ENCODE measurements at places on chromosomes 2 and 18.

GRCh38 chr2:30361751-30362394, 85.2 kb upstream of the LCLAT1 start:
- DNase-seq, result no peak

- peak; percentile 44 for DNase-seq
Measured at GRCh38 chr2:10297959-10298531, 4.7 kb upstream of the HPCAL1 start.

- DNase-seq, result no peak
Measured at GRCh38 chr2:44135771-44136170, 32.9 kb upstream of the PPM1B start.

DNA sequence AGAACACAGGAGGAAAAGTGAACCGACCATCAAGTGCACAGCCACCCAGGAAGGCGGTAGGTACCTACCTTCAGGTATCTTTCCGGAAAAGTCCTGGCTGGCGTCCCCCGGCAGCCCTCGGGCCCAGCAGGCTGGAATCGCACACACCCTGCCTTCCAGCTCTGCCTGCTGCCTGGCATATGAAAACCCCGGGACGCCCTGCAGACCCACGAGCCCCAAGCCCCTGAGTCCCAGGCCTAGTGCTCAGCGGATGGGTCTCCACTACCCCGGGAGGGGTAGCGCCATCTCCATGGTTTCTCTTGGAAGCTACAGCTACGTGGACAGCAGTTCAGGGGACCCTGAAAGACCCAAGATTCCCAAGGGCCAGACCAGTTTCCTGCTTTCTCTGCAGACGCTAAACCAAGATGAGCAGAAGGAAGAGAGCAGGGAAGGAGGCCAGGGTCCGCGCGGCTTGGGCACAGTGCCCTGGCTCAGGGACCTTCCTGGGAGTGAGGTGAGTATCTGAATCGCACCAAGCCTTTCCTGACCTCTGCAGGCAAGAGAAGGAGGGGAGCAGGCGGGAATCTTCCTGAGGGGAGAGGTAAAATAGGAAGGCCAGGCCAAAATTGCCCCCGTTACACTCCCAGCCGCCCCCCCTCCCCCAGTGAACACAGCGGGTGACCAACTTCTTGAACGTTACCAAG, 80.4 kb downstream of the ARHGEF4 start:
- DNase-seq, result no peak

DNA sequence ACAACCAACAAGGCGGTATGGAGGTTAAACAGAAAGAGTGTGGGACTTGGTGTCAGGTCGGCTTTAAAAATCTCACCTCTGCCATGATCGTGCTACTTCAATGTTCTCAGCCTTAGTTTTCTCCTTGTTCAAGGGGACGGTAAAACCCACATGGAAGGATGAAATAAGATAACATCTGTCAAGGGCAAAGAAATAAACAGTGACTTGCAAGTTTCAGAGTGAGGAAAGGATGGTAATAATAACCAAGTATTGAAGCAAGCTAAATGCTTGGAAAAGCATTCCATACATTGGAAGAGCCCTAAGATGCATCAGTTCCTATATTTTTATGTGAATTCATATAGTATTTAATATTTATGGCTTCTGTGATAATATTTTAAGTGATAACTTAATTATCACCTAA, 29.8 kb upstream of the LMAN1 start:
- DNase-seq, result no peak

DNA sequence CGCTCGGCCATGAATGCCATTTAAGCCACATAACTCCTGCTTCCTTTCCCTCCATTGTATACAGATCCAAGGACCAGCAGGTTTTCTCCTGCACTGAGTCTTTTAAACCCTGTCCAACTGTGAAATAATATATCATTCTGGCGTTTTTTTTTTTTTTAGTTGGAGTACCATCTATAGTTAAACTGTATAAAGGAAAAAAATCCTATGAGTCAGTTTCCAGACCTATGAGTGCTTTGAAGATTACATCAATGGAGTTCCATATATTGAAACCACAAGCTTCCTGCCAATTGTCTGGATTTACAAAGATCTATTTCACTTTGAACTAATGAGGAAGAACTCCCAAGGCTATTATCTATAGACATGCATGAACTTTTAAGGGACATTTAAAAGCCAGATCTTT, 2.4 kb upstream of the MALT1 start:
- no peak for DNase-seq

GRCh38 chr18:56199580-56200330, 438.6 kb downstream of the TXNL1 start:
- DNase-seq, result no peak

DNA sequence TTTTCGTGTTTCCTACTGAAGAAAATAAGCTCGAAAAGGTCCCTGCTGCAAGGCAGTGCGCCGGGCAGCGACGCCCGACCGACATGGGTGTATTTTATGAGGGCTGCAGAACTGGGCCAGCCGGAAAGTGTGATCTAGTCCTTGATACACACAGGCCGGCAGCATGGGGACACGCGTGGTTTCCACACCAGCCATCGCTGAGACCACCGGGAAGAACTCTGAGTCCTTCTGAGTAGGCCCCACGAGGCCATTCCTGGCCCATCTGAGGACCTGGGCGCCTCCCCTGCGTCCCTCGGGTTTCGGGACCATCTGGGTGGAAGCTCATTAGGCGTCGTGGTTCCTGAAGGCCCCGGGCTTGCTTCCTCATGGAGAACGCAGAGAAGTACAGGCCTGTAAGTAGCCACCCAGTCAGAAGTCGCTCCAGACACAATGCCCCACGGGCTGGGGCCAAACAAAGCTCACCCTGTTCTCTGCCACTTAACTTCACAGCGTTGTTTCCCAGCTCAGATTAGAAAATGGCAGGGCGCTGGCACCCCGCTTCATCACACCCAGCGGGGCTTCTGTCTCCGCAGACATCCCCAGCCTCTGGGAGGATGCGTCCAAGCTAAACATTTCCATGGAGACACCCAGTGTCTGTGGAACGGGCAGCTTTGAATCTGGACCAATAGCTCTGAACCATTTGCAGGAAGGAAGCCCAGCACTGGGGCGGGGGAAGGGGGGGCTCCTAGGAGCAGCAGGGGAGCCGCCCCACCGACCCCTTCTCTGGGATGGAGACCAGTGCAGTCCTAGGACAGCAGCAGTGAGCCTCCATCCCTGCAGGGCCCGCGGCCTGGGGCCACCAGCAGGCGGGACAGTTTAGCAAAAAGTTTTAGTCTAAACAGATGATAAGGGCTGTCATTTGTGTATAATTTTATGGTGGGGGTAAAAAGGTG, 2.4 kb downstream of the NFATC1 start:
- DNase-seq, result peak; percentile 58

- DNase-seq, result no peak
Measured at GRCh38 chr2:85308896-85309555, 18.8 kb downstream of the TGOLN2 start.

- DNase-seq, result no peak
Measured at GRCh38 chr2:27494944-27495554, at the start of gene FNDC4. FNDC4 (minus strand) TSS chr2:27495200; CDS start chr2:27494679, 521 bp downstream.
